ENCODE measurements at places on chromosomes 11 and 22.

DNA sequence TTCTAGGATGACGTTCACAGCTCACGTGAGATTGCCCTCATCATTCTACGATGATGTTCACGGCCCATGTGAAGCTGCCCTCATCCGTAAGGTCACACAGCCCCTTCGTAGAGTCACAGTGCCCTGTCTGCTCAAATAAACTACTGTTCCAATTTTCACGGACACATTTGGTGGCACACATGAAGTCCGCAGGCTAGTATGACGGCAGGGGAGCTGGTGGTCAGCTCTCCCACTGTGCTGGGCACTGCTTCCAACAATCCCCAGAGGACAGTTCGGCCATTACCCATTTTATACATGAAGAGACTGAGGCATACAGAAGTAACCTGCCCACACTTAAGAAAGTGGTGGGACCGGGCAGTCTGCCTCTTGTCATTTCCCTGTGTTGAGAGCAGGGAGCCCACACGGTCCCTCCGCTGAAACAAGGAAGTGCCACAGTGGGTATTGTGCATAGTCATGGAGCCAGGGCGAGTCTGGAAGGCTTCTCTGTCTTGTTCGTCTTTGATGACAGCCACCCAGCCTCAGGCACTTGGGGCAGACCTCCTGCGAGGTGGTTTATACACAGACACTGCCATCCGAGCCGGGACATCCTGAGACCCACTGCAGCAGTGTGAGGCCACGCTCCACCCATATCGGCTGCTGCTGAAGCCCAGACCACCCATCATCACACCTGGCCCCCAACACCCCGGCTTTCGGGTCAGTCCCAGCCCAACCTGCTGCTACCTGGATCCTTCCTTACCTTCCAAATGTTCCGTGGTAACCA is 114.3 kb downstream of the PHF21B start:
- DNase-seq = no peak

- DNase-seq = no peak
These were observed 23.8 kb downstream of the KCNQ1 start for GRCh38 chr11:2468363-2469235.

DNA sequence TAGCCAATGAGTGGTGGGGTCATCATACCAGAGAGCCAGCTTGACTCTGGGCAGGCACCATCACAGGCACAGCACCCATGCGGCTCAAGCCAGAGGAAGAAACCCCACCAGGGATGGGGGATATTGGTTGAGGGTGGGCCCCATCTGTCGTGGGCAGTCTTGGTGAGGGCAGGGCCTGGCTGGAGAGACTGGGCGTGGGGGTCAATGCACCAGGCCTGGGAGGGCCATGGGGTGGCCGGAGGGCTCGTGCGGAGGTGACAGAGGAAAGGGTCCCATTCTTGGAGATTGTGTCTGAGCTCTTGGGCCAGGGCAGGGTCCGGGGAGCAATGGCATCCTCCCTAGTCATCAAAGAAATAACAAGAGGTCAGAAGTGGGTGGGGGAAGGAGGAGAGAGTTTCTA is 1.6 kb upstream of the VSIG2 start:
- no peak for DNase-seq

DNA sequence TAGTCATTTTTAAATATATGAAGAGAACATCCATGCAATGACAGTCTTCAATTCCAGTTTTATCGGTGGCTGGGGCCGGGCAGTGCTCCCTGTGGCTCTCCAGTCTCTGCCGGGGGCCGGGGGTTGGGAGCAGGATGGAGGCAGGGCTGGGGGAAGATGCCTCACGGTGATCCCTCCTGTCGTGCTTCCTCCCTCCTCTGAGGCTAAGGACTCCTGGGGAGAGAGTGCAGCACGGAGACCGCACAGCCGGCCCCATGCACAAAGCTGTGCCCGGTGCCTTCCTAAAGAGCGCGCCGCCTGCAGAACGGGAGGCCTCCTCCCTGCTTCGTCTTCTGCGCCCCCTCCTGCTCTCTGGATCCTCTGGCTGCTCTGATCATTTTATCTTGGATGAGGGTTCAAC is 20.5 kb downstream of the GAL start:
- DNase-seq = no peak

DNA sequence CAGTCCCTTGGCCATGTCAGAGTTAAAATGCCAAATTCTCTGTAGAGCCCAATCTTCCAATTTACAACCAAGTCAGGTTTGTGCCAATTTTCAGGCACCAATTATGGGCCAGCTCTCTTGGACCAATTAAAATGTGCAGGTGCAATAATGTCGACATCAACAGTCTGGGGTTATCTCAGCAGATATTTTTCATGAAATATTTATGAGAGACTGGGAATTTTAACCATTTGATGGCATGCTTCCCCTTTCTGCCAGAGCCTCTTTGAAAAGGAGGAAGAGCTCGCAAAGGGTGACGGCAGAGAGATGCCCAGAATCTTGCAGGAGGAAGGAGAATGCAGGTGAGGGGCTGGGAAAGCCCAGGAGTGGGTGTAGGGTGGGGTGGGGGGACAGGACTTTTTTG is 100.8 kb upstream of the SYT13 start:
- DNase-seq = no peak

- no peak for DNase-seq
These were observed 31.9 kb upstream of the UPB1 start for GRCh38 chr22:24463071-24463760.

DNA sequence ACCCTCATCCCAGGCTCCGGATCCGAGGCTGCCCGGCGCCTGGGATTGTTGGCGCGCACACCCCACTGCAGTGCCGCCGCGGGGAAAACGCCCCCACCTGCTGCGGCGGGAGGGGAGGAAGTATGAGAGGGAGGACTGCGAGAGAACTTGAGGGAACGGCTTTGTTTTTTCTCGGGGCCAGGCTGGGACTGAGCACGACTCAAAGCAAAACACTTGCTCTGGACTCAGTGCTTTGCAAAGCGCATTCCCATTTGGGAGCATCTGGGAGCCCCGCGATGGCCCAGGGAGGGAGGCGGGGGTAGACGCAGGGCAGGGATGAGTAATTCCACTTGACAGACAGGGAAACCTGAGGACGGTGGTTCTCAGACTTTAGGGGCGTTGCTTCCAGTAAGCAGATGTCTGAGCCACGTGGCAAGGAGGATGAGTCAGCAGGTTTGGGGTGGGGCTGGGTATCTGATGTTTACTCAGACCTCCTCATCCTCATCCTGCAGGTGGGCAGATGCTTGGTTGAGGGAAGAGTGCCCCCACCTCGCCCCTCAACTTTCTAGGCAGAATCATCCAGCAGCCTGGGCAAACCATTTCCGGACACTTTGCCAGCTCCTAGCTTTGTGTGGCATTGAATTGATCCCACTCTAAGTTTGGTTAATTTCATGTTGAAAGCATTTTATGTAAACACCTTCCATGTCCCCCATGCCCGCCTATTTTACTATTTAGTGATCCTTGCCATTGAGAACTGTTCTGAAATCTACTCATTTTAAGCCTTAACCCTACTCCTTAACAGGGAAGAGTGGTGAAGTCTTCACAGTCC is 1.5 kb downstream of the MIAT start:
- DNase-seq = no peak

DNA sequence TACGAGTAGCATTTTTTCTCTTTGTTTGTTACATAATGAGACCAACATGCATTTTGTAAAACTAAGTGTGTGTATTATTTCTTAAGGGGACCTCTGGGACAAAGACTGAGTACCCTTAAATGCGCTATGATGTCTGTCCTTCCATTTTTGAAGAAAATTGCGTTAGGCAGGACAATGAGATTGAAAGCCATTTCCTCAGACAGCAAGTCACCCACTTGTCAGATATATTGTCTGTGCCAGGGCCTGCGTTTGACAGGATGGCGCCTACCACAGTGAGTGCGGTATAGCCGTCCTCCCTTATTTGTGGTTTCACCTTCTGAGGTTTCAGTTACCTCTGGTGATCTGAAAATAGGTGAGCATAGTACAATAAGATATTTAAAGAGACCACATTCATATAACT is 2.2 kb downstream of the AP2A2 start:
- no peak for DNase-seq

DNA sequence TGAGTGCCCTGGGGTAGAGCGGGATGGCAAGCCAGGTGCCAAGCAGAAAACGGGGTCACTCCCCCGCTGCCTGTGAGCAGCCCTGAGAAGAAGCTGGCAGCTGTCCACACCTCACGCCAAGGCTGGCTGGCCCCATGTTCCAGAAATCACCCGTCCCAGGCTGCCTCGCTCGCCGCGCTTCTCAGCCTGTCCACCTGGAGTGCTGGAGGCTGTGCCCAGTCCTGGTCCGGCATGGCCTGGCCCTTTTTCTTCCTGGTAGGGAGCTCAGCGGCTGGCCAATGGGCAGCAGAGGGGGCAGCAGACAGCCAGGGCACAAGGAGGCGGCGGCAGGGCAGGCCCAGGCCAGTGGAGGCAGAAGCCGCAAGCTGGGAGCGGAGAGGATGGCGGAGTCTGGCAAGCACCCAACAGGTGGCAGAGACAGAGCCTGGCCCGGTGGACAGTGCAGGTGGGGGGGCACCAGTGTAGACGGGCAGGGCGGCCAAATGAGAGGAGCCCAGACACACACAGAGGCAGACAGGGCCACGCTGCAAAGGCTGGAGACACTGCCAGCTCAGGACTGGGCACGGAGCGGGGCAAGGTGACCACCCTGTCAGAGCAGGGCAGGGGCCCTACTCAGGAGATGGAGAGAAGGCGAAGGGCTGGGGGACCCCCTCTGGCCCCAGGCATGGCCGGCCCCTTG is 37.2 kb upstream of the TH start:
- no peak for DNase-seq

DNA sequence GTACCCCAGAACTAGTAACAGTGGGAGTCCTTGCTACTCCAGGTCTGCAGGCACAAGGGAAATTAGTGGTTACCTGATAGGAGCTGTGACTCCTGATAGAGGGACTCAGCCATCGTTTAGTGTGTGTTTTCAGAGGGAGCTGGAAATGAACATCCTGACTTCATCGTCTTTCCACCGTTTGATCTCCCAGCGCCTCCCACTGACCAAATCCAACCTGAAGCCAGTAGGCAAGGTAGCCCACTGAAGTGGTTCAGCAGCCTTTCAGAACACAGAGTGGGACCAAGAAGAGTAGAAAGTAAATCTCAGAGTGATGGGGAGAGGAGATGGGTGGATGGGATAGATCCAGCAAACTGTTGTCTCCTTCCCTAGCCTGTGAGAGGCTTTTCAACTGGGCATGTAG is 385.9 kb downstream of the INSC start:
- DNase-seq = no peak

DNA sequence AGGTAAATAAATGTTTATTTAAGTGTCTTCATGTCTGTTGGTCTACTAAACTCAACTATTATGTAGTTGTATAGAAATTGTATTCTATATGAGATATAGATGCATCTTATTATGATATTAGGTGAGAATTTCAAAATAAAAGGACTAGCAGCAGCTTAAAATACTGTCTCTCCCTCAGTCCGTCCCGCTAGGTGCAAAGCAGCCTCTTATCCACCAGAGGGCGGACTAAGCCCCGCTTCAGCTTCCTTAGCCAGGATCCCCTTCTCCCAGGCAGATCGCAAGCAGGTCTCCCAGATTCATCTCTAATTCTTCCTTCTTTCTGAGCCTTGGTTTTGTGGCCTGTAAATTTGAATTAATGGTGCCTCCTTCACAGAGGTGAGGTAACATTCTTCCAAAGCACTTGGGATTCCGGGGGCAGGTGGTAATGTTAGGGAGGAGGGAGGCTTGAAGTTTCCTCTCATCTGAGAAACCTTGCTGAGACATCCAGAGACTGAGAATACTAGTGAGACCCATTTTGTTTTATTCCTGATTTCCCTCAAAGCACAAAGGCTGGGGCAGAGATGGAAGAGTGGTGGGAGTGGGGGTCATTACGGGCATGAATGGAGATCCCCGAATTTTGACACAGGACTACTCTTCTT is 13.5 kb upstream of the INSC start:
- DNase-seq = peak; percentile 40

DNA sequence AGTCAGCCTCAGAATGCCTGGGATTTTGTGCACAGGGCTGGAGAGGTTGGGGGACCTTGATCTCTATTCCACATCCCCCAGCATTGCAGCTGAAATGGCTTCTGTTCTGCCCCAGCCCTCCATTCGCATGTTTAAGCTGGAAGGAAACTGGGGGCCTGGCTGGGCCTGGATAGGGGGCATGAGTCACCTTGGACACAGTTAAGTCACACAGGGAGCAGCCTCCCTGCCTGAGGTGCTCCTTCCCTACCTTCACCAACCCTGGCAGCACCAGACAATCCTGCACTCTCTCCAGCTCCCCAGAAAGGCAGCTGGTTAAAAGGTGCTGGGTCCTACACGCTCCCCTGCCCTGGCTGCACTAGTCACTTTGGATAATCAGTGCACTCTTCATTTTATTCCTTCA is 763 bp downstream of the SMIM45 start:
- no peak for DNase-seq

- no peak for DNase-seq
These were observed 632.6 kb downstream of the NELL1 start for GRCh38 chr11:21301981-21302380.

GRCh38 chr11:36399236-36399635 is 103.1 kb downstream of the PRR5L start:
- DNase-seq = no peak

GRCh38 chr22:46626911-46627805 is 7.0 kb downstream of the GRAMD4 start:
- no peak for DNase-seq

GRCh38 chr11:60835534-60835846 is 6.4 kb upstream of the CCDC86 start:
- DNase-seq = no peak

GRCh38 chr11:129354691-129355090 is 21.0 kb upstream of the BARX2 start:
- DNase-seq = no peak

DNA sequence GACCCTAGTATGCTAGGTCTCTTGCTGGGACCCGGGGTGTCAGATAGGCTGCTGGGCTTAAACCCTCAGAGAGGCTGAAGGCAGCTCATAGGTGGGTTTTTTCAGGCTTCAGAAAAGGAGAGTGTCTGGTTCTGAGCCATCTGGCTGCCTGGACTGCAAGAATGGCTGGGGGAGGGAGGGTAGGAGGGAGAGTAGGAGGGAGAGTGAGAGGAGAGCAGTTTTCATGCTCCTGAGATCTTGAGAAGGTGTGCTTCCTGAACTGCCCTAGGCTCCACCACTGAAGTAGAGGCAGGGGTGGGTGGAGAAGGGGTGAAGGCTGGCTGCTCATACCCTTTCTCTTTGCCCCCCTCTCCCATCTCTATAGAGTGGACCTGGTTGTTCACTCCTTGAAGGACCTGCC is 4.6 kb downstream of the HMBS start:
- no peak for DNase-seq

DNA sequence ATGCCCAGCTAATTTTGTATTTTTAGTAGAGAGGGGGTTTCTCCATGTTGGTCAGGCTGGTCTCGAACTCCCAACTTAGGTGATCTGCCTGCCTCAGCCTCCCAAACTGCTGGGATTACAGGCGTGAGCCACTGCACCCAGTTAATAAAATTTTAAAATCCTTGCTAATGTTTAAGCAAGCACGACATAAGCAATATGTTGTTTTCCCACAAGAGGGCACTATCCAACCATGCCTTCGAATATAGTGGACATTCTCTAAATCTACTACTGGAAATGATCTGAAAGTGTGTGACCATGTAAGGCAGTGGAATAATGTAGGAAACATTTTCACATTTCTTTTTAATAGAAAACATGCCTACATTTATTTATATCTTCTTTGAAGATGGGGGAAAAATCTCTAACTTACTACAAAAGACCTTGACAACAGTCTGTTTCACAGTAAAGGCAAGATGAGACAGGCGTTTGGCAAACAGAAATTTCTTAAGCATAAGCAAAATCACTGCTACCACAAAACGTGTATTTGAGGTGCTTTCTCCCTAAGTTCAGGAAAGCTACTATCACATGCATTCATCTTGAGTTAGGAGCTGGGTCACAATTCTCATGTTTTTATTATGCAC is 38.2 kb downstream of the PITPNB start:
- peak; percentile 52 for DNase-seq
